ENCODE measurements at places on chromosomes 13 and 19.

DNA sequence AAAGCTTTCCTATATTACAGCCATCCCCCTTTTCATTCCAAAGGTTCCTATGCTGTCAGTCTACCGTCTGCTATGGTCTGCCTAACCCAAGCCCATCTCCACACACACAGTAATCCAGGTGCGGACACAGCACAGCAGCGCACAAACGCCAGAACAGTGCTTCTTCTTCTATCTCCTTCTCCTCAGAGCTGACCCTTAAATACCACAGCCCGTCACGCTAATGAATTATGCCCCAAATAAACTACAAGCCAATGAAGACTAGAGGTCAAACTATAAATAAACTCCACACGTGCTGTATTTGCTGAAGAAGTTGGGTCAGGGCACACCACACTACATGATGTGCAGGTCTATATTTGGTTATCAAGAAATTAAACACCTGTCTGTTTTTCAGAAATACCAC lies 71.8 kb downstream of the TBC1D4 start:
- no peak for DNase-seq

DNA sequence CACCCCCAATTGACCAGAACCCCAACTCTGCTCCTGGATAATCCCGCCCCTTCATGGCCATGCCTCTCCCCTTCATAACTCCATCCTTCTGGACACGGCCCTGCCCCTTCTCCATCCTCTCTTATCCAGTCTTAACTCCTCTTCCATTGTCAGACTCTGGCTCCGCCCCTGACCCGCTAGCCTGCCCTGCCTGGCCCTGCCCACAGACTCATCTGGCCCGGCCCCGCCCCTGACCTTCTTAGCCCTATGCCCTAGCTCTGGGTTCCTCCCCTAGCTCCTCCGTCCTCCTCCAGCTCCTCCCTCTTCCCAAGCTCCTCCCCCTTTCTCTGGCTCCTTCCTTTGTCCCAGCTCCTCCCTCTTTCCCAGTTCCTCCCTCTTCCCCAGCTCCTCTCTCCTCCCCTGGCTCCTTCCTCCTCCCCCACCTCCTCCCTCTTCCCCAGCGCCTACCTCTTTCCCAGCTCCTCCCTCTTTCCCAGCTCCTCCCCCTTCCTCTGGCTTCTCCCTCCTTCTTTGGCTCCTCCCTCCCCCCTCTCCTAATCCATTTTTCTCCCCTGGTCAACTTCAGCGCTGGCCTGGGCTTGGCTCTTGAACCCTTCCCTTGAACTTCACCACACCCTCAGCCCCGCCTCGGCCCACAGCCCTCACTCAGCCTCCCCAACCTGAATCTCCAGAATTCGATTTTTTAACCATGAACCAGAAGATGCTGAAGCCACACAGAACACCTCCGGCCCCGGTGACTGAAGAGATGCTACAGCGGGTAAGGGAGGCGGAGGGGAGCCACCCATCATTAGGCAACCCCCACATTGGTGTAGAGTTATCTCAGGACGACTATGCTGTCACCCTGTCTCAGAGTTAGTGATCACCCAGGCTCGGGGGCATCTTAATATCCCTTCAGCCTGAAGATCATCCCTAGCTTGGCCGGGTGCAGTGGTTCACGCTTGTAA lies 9.2 kb upstream of the ZNF358 start:
- DNase-seq = peak; percentile 69

DNA sequence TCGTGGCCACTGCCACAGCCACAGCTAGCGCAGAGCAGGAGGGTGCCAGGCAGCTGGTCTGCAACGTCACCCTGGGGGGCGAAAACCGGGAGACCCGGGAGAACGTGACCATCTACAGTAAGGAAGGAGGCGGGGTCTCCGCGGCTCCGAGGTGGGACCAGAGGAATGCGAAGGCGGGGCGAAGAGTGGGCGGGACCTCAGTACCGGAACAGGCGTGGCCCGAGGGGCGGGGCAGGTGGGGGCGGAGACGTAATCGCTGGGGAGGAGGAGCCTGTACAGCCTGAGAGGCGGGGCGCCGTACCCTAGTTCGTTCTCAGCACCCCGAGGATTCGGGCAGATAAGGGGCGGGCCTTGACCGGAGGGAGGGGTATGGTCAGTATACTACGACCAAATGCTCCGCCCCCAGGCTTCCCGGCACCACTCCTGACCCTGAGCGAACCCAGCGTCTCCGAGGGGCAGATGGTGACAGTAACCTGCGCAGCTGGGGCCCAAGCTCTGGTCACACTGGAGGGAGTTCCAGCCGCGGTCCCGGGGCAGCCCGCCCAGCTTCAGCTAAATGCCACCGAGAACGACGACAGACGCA lies 2.5 kb downstream of the ICAM5 start:
- peak; percentile 88 for DNase-seq

DNA sequence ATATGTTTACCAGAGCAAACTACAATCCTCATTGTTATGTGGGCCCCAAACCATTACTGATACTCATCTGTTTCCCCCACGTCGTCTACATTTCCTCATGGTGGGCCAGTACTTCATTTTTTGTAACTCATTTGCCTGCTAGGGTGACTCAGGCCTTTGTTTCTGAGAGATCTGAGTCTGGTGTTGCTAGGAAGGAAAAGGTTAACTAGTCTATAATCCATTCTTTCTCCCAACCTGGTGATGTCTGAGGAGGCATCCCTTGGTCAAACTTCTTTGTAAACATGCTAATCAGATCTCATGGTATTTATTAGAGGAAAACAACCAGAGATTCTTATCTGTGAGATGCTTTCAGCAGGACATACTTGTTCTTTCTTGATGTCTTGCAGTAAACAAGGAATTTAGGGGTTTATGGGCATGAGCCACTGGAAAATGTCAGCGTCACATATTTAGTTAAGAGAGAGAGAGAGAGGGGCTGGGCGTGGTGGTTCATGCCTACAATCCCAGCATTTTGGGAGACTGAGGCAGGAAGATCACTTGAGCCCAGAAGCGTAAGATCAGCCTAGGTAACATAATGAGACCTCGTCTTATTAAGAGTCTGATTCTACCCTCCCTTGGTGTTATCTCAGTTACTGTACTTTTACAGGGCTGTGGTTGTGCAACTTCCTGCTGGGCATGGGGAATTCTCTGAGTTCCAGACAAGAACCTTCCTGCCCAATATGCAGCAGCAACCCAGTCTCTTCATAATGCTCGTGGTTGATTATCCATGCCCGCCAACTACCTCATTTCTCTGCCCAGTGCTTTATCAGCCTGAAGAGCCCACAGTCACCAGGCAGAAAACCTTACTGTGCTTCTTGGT lies 9.7 kb upstream of the DPRX start:
- DNase-seq = no peak

DNA sequence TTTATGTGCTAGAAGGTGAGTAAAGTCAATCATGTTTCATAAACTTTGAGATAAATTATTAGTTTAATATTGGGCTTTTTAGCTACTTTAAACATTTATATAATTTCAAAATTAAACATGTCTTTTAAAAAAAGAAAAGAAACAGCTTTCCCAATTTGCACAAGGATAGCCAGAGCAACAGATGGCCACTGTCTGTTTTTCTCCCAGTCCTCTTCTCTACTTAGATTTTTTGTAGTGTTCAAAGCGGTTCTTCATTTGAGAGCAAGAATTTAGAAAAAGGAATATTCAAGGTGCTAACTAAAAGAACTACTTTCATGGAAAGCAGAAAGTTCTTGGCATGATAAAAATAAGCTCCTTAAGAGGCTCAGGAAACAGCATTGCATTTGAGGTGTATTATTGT lies 128.3 kb upstream of the MIR17HG start:
- no peak for DNase-seq

- DNase-seq = no peak
Measured at GRCh38 chr13:92265408-92265807, 867.0 kb downstream of the GPC5 start.

DNA sequence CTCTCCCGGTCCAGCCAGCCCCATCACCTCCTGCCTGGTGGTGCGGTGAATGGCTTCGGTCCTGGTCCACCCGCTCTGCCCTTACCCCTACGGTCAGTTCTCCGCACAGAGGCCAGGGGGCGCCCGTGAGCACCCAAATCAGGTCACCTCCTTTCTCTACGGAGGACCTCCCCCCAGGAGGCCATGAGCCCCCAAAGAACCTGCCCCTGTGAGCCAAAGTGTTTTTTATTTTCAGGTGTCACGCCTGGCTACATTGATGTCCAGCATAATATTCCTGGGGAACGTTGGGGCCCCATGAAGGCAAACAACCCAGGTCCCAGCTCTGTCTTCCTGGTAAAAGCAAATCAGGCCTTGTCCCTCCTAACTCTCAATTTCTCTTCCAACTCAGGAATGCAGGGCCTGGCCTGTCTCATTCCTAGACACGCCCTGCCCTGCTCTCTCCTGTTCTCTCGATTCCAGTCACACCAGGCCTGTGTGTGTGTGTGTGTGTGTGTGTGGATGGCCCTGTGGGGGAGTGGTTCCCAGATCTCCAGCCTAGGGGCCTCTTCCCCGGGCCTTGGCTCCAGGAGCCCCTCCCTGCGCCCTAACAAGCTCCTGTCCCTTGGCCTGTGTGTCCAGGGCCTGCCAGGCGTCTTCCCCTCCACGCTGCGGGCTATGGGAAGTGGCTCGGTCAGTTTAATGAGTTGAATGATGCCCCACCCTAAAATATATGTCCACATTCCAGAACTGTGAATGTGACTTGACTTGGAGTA lies 9.7 kb upstream of the GIPC1 start:
- DNase-seq = peak; percentile 85

- DNase-seq = no peak
Measured at GRCh38 chr13:106155411-106155810, 380.1 kb downstream of the EFNB2 start.

GRCh38 chr19:958967-959855 lies 24.9 kb upstream of the WDR18 start:
- DNase-seq = peak; percentile 31

DNA sequence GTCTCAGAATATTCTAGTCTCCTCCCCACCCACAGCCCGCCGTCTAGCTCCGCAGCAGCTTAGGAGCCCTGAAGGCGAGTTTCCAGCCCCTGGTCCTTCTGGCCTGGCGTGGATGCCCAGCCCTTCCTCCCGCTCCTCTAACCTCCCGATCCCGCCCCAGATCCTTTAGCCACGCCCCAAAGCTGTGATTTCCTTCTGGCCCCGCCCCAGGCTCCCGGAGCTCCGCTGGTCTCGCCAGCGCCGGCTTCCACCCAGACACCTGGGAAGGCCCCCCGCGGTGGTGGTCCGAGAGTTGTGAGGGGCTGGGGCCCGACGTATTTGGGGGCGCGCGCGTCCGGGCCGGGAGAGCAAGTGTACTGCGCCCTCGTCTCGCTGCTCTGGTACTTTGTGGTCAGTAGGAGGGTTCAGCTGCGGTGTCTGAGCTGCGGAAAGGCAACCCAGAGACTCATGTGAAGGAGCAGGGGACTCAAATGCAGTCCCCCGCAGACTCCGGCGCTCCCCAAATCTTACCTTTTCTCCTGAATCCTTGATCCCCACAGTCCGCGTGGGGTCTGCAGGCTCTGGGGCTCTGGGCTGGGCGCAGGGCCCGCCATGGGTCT lies at the start of gene CGB7:
TSS of gene CGB7 (minus strand) at position 114 of the 599 bp plus-strand sequence. CDS start 2,374 bp downstream, outside the sequence.
- DNase-seq = peak; percentile 56

GRCh38 chr13:25910243-25910642 lies 141.6 kb downstream of the SHISA2 start:
- DNase-seq = no peak

DNA sequence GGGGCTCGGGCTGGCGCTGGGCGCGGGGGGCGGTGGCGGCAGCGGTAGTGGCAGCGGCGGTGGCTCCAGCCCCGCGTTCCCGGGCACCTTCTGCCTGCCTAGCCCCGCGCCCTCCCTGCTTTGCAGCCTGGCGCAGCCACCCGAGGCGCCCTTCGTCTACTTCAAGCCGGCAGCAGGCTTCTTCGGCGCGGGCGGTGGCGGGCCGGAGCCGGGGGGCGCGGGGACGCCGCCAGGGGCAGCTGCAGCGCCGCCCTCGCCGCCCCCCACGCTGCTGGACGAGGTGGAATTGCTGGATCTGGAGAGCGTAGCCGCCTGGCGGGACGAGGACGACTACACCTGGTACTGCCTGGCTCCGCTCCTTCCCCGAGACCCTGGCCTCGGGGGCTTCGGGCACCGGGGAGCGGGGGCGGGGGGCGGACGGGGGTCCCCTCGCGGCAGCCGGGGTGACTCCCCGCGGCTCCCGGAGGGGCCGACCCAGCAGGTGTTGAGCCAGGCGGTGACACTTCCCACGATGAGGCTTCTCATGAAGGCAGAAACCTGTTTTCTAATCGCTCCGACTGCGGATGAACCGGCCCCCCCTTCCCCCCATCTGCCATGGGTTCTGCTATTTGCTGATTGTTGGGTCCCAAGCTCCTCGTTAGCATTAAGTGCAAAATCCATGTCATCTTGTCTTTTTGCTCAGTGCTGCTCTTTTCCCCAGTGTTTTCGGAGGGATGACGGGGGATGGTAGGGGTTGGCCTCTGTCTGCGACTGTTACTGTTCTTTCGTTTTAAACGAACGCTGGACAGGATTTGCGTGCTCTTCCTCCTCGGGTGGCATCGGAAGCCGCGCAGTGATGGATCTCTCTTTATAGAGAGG lies 943 bp downstream of the SLAIN1 start:
- DNase-seq = peak; percentile 44

GRCh38 chr19:9952276-9952675 lies 16.0 kb upstream of the OLFM2 start:
- DNase-seq = no peak

GRCh38 chr19:42655748-42656147 lies 61.0 kb upstream of the CEACAM8 start:
- no peak for DNase-seq

GRCh38 chr13:27927444-27928352 lies 7.9 kb downstream of the PDX1 start:
- DNase-seq = no peak

DNA sequence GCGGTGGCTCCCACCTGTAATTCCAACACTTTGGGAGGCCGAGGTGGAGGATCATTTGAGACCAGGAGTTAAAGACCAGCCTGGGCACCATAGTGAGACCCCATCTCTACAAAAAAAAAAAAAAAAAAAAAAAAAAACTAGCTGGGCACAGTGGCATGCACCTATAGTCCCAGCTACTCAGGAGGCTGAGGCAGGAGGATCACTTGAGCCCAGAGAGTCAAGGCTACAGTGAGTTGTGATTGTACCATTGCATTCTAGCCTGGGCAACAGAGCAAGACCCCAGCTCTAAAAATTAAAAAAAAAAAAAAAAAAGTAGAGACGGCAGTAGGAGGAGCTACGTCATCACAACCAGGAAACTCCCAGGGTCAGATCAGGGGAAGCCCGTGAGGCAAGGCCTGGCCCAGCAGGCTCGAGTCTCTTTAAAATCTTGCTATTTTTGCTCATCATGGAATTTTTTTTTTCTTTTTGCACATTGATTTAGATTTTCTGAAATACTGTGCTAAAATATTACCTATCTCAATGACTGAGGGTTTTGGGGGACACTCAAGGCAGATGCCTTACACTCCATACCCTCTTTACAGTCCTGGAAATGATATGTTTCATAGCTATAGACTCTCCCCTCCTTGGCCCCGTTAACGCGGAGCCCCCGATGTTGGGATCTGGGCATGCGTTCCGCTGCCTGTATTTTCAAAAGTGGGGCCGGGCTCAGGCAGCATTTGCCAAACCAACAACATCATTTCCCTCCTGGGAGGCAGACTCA lies 44.4 kb upstream of the USE1 start:
- peak; percentile 22 for DNase-seq

DNA sequence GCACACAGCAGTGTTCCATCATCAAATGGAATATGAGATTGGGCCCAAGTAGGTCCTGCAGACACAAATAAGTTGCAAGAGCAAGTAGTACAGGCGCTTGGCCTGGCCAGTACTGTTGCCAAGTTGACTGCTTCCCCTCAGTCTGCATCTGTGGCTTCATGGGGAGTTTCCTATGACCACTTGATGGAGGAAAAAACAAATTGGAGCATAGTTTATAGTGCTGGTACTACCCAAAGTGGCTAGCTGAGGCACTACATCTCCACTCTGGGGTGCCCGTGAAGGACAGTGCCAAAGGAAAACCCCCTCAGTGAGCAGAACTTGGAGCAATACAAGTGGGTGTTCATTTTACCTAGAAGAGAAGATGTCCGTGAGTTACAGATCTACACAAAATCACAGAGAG lies 10.6 kb upstream of the ALOX5AP start:
- DNase-seq = no peak

Measured in stimulated activated naive CD8-positive, alpha-beta T cell treated with anti-CD3 and anti-CD28 coated beads, Interleukin-15, Interleukin-2, amounts not matched to agents 100 U/mL and 50 U/mL, for 24 hours (primary cell).